RCC 7860 (cell line): ENCODE measurements at places on chromosomes 13 and 19.

DNA sequence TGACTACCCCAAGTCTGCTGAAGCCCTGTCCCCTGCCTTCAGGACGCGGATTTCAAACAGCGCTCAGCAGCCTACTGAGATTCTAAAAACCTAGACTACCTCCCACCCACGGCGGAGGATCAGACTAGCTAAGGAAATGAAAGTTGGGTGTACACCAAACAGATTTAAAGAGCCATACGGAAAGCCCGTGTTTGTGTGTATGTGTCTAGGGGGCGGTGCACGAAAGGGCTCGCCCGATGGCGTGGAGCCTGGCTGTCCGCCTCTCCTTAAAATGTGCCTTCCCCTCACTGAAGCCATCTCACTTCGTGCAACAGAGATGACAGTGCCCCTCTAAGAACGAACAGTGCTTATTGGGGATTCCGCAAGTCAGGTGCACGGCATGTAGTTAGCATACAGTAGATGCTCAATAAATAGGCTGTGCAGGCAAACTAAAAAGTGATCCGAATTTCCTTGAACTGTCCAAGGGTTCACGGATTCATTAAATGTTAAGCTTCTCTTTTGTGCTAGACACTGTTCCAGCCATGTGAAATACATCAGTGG, 639 bp downstream of the LENG1 start:
- no peak for DNase-seq

DNA sequence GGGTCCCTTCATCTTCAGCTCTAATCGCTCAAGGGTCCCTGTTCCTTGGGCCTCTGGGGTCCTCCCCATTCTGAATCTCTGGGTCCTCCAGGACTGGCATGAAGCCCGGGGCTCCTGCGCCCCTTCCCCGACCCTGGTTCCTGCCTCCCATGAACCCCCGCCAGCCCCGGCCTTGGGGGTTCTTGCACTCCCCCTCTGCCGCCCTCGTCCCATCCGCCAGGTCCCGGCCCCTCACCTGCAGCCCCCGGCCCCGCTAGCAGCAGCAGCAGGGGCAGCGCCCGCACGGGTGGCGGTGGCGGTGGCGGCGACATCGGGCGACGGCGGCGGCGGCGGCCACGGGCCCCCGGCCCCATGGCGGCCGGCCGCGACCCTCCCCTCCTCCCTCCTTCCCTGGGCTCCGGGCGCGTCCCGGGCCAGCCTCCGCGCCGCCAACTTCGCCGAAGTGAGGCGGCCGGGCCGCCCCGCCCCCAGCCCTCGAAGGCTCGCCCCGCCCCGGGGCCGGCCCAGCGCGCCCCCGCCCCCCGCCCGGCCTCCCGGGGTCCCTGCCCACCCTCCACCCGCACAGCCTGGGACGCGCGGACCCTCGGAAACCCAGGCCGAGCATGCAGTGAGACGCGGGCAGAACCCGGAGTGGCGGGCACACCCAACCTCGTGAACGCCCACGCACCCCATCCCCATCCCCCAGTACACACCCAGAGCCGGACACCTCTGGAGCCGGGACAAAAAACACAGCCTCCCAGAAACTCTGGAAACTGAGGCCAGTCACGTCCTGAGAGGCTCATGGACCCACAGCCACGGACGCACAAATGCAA, at the start of gene NOTCH3:
TSS of gene NOTCH3 (minus strand) at position 443 of the 812 bp plus-strand sequence. CDS start at position 353, 90 bp downstream.
- no peak for DNase-seq

GRCh38 chr19:48391100-48392005, at the start of gene KDELR1:
Gene KDELR1, minus strand, starts transcription at chr19:48391551. Its CDS starts 193 bp downstream, at chr19:48391358.
- peak; percentile 38 for DNase-seq

GRCh38 chr13:102392481-102393209, 9.2 kb downstream of the FGF14 start:
- DNase-seq: no peak

- DNase-seq: no peak
These were observed 3.0 kb downstream of the ZMYM2 start for GRCh38 chr13:19961489-19961888.

- no peak for DNase-seq
These were observed 1.5 kb upstream of the TFDP1 start for GRCh38 chr13:113582841-113583631.

GRCh38 chr19:46494941-46495785, 504 bp downstream of the PNMA8B start:
- DNase-seq: no peak

DNA sequence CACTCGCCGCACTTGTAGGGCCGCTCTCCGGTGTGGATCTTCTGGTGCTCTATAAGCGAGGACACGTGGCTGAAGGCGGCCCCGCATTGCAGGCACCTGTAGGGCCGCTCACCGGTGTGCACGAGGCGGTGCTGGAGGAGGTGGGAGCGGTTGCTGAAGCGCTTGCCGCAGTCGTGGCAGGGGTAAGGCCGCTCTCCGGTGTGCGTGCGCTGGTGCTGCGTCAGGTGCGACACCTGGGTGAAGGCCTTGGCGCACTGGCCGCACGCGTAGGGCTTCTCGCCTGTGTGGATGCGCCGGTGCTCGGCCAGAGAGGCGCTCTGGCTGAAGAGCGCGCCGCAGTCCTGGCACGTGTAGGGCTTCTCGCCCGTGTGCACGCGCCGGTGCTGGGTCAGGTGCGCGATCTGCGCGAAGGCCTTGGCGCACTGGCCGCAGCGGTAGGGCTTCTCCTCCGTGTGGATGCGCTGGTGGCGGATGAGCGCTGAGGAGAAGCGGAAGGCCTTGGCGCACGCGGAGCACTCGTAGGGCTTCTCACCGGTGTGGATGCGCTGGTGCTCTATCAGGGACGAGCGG, 7.5 kb downstream of the ZNF835 start:
- DNase-seq: no peak

DNA sequence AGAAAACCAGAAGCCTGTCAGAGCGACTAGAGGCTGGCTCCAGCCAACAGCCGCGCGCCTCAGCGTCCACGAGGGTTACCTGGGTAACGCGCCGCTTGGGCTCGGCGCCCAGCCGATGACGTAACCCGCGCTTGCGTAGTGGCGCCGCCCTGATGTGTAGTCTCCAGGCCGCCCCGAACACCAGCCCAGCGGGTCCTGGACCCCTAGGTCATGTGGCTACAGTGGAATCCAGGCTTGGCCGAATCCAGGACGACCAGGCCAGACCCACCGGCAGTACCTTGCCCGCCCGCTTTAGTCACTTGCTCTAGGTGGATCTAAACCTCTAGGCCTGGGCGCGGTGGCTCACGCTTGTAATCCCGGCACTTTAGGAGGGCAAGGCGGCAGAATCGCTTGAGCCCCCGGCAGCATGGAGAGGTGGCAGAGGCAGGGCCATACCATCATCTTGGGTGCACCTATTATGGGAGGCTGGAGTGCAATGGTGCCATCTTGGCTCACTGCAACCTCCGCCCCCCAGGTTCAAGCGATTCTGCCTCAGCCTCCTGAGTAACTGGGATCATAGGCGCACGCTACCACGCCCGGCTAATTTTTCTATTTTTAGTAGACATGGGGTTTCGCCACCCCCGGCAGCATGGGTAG, 7.2 kb upstream of the ZNF606 start:
- no peak for DNase-seq

DNA sequence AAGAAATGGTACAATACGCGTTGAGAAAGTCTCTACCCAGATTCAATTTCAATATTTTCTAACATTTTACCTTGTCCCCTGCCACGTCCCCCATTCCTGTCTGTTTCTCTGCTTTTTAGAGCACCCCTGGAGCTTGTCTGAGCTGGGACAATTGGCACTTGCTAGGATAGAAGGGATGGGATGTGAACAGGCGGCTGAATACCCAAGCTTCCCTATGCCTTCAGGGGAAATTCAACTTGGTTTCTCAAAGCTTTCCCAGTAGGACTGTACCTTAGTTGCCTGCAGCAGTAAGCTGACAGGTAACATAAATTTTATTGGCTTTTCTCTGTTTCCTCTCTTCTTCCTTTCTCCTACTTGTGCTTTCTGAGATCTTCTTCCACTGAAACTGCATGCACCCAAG, 1663.3 kb downstream of the EFNB2 start:
- no peak for DNase-seq
